ENCODE measurements at places on chromosomes 12 and 14.
A peak's percentile ranks its signal among the peaks of the same experiment; 100 is the strongest.

- no peak for DNase-seq
Observed at GRCh38 chr14:90475298-90475697, 78.5 kb downstream of the CALM1 start.

GRCh38 chr12:13067322-13067721 is 23.1 kb downstream of the FAM234B start:
- no peak for DNase-seq

GRCh38 chr14:76718306-76719040 is 42.8 kb upstream of the VASH1 start:
- DNase-seq = no peak

GRCh38 chr14:102103062-102103695 is 16.3 kb upstream of the HSP90AA1 start:
- no peak for DNase-seq

GRCh38 chr14:73237219-73237785 is at the start of gene PAPLN:
Gene PAPLN, plus strand, starts transcription at chr14:73237506. Its CDS starts 2,273 bp downstream, at chr14:73239779.
- DNase-seq = no peak

DNA sequence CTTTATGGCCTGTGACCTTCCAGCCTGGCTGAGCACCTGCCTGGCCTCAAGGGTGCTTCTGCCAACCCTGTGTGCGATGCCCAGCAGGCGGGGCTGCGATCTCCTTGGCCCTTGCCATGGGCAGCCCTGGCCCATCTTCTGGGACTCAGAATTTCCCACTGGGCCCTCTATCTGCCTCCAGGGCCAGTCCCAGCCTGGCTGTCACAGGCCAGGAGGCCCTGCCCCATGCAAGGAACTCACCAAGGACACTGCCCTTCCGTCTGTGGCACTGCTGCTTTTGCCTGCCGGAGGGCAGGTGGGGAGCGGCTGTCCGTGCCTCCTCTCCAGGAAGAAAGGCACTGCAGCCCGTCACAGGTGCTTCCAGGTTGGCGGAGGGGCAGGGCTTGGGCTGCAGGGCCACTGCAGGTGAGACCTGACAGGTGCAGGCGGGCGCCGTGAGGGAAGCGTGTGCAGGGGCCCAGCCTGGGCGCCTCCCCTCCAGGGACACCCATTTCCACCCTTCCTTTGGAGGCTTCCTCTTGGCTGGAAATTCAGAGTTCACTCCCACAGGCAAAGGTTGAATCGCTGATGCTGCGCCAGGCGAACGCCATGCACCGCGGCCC is 177.8 kb downstream of the KIF26A start:
- DNase-seq = no peak

- DNase-seq = no peak
Observed at GRCh38 chr14:29858299-29858698, 69.3 kb downstream of the PRKD1 start.

- no peak for DNase-seq
Observed at GRCh38 chr12:57254506-57255280, 3.7 kb upstream of the STAC3 start.

DNA sequence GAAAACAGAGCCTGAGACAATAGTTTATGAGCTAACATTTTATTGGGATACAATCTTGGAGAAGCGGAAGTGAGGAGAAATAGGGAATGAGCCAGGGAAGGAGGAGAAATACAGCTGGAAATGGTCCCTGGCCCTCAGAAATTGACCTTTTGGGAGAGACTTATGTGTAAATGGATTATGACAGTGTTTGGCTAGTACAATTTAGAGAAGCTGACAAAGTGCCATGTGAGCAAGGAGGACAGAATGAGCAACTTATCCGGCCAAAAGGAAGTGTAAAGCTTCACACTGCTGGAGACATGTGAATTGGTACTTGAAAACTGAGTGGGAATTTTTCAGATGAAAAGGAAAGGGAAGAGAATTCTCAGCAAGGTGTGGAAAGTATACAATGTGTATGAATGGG is 2.9 kb downstream of the GLIPR1 start:
- DNase-seq = no peak

GRCh38 chr12:54975875-54976274 is 8.7 kb downstream of the TESPA1 start:
- DNase-seq = no peak

DNA sequence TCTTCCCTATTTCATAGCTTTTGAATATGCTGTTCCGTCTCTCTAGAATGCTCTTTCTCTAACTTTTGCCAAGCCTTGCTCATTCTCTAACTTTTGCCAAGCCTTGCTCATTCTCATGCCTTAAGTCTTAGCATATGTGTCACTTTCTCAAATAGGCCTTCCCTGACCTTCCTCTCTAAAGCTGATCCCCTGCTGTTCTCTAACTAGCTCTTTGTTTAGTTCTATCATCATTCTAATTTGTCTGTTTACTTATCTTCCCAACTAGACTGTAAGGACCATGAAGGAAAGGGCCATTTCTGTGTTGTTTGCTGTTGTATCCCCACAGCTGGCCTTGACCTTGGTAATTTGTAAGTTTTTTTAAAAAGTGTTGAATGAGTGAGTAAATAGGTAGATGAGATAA is 71.1 kb downstream of the ZNF641 start:
- DNase-seq = no peak

GRCh38 chr14:32472512-32473463 is 143.7 kb downstream of the AKAP6 start:
- no peak for DNase-seq

DNA sequence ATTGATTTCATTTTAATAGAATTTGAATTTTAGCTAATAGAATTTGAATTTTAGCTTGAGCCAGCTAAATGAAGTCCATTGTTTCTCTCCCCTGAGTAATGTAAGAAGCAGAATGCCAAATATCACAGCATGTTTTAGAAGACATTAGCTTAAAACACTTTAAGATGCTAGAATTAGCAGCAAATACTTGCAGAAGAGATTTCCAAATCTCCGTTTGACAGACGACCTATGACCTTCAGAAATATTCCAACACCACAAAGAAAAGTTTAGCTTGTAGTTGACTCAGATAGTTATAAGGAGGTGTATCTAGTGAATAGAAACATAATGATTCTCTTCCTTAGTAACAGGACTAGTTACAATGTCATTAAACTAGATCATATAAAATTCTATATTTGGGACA is 51.7 kb upstream of the MYF6 start:
- no peak for DNase-seq

- no peak for DNase-seq
Observed at GRCh38 chr12:10136637-10137205, 6.7 kb upstream of the CLEC7A start.

- no peak for DNase-seq
Observed at GRCh38 chr12:7083125-7083524, 9.1 kb downstream of the C1R start.

GRCh38 chr14:45641541-45641940 is 388.5 kb upstream of the MIS18BP1 start:
- no peak for DNase-seq

GRCh38 chr14:51707327-51707726 is 55.6 kb downstream of the FRMD6 start:
- DNase-seq = no peak

- peak; percentile 99 for DNase-seq
Observed at GRCh38 chr12:46372544-46373300, at the start of gene SLC38A2. Gene SLC38A2, minus strand, starts transcription at chr12:46372773. Its CDS starts 1,480 bp downstream, at chr12:46371293.

DNA sequence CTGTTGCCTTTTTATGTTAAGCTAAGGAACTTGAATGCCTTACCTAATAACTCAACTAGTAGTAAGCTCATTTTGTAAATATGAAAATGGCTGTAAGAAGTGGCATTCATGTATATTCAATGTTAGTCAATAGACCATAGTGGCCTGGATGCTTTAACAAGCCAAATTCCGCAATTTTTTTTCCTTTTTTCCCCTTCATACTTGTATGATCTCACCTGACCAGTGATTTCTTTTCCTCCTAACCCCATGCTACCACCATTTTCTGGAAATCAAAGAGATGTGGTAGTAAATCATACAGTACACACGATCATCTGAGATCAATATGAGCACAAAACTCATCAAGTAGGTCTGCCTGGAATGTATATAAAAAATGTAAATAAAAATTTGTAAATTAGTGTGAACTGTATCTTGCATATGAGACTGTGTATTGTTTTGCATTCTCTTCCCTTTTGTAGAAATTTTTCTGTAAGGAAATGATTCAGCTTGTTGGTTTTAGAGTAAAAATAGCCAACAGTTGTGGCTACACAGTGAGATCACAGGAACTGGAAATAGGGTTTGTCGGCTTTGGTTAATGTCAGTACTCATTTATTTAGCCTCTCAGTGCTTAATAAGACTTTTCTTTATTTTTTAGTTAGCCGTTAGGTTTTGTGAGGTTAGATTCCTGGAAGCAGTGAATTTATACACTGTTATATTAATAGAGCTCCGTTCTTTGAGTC is 62.5 kb downstream of the ETNK1 start:
- no peak for DNase-seq

GRCh38 chr14:61622051-61622450 is 73.3 kb upstream of the HIF1A start:
- DNase-seq = no peak

DNA sequence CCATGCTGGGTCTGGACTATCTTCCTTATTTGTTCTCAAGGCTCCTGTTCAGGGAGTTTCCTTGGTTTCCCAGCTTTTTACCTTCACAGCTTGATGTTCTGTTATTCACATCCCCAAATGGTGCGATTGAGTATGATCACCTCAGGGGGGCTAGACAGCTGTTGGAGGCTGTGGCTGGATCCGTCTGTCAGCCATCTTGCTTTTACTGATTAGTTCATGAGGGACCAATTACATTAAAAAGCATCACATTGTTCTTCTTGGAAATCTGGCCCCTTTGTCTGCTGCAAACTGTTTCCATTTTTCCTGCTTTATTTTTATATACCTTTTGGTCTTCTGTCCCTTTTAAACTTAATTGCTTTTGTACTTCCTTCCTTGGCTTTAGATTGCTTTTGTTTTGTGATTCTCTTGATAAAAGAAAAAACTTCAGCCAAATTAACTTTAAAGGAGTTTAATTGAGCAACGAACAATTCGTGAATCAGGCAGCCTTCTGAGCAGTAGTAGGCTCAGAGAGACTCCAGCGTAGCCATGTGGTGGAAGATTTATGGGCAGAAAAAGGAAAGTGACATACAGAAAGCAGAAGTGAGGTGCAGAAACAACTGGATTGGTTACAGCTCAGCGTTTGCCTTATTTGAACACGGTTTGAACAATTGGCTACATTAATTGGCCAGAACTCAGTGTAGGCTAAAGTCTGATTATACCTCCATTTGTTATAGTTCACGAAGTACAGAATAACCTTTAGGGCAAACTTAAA is 208.7 kb downstream of the AEBP2 start:
- DNase-seq = no peak

GRCh38 chr12:103964805-103965204 is 867 bp upstream of the TDG start:
- DNase-seq = no peak

DNA sequence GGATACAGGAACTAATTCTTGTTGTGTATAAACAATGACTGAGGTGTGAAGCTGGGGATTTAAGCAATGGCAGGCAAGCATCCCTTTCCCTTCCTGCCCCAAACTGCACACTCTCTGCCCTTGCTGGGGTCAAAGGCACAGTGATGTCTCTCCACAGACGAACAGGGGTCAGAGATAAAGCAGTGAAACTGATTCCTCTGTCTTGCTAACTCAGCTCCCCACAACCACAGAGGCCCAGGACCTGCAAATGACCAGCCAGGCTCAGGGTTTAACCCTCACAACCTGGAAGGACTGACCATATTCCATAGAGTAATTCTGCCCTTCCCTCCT is 67.2 kb downstream of the CCDC88C start:
- DNase-seq = no peak

- no peak for DNase-seq
Observed at GRCh38 chr12:62808166-62808879, 126.6 kb downstream of the PPM1H start.

DNA sequence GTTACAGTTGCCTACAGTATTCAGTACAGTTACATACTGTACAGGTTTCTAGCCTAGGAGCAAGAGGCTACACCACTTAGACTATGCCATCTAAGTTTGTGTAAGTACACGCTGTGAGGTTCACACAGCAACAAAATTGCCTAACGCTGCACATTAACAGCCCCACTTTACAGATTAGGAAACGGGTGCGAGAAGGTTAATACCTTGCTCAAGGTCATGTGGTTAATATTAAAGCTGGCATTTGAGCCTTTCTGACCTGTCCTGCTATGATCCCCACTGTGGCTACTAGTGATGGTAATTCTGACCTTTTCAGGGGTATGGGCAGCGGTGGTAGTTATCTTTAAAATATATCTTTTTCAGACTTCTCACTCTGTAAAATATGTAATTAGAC is 20.9 kb downstream of the ACVR1B start:
- DNase-seq = no peak

GRCh38 chr14:67784244-67784823 is 32.1 kb downstream of the ZFYVE26 start:
- DNase-seq = no peak

DNA sequence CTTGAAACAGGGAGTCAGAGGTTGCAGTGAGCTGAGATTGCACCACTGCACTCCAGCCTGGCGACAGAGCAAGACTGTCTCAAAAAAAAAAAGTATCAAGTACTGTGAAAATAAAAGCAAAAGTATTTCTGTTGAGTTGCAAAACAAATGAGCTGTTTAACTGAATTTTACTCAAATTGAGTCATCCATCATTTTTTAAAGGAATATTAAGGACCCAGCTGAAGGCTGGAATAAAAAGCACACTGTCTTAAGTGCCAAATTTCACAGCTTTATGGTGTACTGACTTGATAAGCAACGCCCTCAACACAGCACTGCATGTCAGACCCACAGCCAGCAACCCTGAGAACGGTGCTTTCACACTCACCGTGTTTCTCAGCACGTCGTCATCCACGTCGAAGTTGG is 57.9 kb downstream of the AMN start:
- DNase-seq = no peak

- DNase-seq = no peak
Observed at GRCh38 chr14:85391892-85392291, 138.1 kb upstream of the FLRT2 start.

- no peak for DNase-seq
Observed at GRCh38 chr14:102315121-102315520, 4.4 kb upstream of the ZNF839 start.

DNA sequence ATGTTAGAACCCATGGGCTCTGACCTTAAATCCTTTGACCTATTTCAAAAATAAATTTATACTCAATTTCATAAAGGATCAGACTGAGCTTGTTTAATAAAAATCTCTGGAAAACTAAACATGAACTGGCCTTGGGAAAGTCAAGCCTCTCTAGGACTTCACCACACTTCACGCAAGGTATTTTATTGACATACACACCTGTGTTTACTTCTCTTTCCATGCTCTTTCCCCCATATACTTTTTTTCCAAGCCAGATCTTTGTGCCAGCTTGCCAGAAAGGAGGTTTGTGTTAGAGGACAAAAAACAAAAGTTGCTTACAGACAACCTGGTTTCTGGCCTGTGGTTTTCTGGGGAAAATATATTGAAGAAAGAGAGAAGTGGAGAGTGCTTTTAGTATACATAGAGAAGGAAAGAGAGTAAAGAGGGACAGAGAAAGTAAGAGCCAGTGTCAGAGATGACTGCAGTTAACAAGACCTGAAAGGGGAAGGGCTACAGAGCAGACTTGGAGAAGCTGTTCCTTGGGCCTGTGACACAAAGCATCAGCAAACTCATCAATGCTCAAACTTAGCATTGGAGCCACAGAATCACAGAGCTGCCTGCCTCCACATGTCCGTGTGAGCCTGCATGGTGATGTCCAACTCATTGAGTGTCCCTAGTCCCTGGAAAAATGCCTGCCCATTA is 77.3 kb upstream of the TMTC2 start:
- DNase-seq = no peak

GRCh38 chr14:74913986-74914573 is 9.0 kb downstream of the RPS6KL1 start:
- DNase-seq = no peak

GRCh38 chr14:61535458-61535857 is 159.9 kb upstream of the HIF1A start:
- no peak for DNase-seq

GRCh38 chr12:90153827-90154226 is 445.2 kb upstream of the ATP2B1 start:
- no peak for DNase-seq

- DNase-seq = no peak
Observed at GRCh38 chr12:123171967-123172366, 21.1 kb upstream of the PITPNM2 start.

All from stimulated activated CD8-positive, alpha-beta memory T cell treated with anti-CD3 and anti-CD28 coated beads, Interleukin-4, amount 100 ng/mL, for 48 hours (primary cell).